ENCODE measurements at places on chromosomes 6 and 20. TPM values are rescaled to one million over a fixed set of nuclear protein-coding genes. Genes with fewer than 3 reads are reported as not detected.

Gene C4A
- total RNA-seq, result 14.5 TPM

Gene C6orf58
- not detected for total RNA-seq

Gene CST3
- total RNA-seq, result 1,587 TPM

Gene LRFN2
- not detected for total RNA-seq

Gene SOX18
- 2.8 TPM for total RNA-seq

Gene DEFB128
- not detected for total RNA-seq

Gene KCNK16
- total RNA-seq, result not detected

Gene MUCL3
- total RNA-seq, result not detected

Gene CST5
- not detected for total RNA-seq

Gene SKIC2
- total RNA-seq, result 81.3 TPM

Gene C20orf202
- total RNA-seq, result not detected

Gene BMP5
- total RNA-seq, result 50.3 TPM

Gene ORC3
- 17.2 TPM for total RNA-seq

Gene EYA4
- total RNA-seq, result 0.19 TPM

Gene POU5F1
- 121 TPM for total RNA-seq

Gene NMBR
- not detected for total RNA-seq

Gene ZNF831
- total RNA-seq, result 1.7 TPM

Gene SLC23A2
- 4.2 TPM for total RNA-seq

Gene F13A1
- total RNA-seq, result 29.0 TPM

Gene HRH3
- total RNA-seq, result not detected

Gene SLC22A23
- 104 TPM for total RNA-seq

Gene KCNQ5
- 0.38 TPM for total RNA-seq

Gene KCNK5
- 150 TPM for total RNA-seq

Gene ASIP
- total RNA-seq, result not detected

Gene KCNQ2
- total RNA-seq, result not detected

Gene LZTS3
- total RNA-seq, result 24.3 TPM

All from Peyer's patch (tissue), 4 donors.